ENCODE measurements at places on chromosomes 16 and 17. TPM values are rescaled to one million over a fixed set of nuclear protein-coding genes. Genes with fewer than 3 reads are reported as not detected.

ZNF174 gene
- 6.2 TPM for total RNA-seq

MLLT6 gene
- 120 TPM for total RNA-seq

KRT20 gene
- 0.21 TPM for total RNA-seq

C16orf89 gene
- 1.3 TPM for total RNA-seq

CDH13 gene
- 22.8 TPM for total RNA-seq

SDF2 gene
- 27.0 TPM for total RNA-seq

PERCC1 gene
- not detected for total RNA-seq

KRT39 gene
- not detected for total RNA-seq

DNA sequence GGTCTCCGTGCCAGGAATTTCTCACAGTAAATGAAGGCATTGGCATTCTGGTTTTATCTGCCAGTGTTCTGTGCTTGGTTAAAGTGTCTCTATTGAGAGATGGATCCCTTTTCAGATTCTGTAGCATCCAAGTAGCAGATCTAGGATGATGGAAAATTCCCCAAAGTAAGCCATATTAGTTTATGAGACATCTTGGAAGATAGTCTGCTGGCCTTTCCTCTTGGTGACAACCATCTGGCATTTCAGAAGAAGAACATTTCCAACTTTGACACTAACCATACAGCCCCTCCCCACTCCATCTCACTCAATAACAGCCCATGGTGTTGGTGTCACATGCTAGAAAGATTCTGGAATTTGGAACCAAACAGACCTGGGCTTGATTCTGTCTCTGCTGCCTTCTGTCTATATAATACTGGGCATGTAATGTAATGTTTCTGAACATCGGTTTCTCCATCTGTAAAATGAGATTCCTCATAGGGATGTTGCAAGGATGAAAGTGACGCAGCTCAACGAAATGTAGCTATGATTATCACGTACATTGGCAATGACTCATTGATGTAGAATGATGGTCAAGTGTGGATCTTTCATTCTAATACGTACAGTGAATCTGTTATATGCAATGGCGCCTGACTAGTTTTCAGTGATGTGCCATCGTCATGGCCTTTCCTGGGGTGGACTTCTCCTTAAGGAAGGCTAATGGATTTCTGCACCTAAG lies 32.6 kb upstream of the PIRT start:
- H3K36me3 ChIP-seq, result no peaks in the 10 kb centered on the region
- no peaks in the 10 kb centered on the region for H3K27me3 ChIP-seq
- no peak overlapping the region for H3K27ac ChIP-seq
- H3K4me1 ChIP-seq, result no peaks in the 10 kb centered on the region

GRCh38 chr17:48746916-48747444 lies 18.4 kb upstream of the HOXB13 start:
- peaks cover 30% of the 10 kb centered on the region for H3K27me3 ChIP-seq
- no peak overlapping the region for H3K27ac ChIP-seq
- H3K4me3 ChIP-seq, result no peak overlapping the region
- no peaks in the 10 kb centered on the region for H3K36me3 ChIP-seq
- no peaks in the 10 kb centered on the region for H3K4me1 ChIP-seq

- no peaks in the 10 kb centered on the region for H3K27me3 ChIP-seq
- no peak for DNase-seq
- no peak overlapping the region for H3K27ac ChIP-seq
- H3K36me3 ChIP-seq, result no peaks in the 10 kb centered on the region
- no peaks in the 10 kb centered on the region for H3K4me1 ChIP-seq
Observed at GRCh38 chr17:4440021-4440420, 6.3 kb downstream of the SPNS3 start.

DNA sequence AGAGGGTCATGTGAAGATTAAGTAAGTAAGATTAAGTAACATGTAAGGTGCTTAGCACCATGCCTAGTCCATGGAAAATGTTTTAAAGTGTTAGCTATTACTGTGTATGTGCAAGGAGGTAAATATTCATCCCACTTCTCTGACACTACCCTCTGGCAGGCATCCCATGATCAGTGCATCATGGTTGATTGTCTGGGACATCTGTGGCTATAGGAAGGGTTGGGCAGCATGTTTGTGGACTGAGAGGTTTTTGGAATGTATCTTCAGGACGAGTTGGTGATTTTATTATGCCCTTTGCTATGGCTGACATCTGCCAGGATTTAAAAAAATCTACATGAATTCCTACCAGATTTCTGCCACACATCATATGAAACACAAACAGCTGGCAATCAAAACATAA lies 6.5 kb upstream of the TAOK1 start:
- peaks cover 6% of the 10 kb centered on the region for H3K4me1 ChIP-seq
- no peak for DNase-seq
- no peaks in the 10 kb centered on the region for H3K27me3 ChIP-seq

GRCh38 chr17:77887464-77888241 lies 70.8 kb upstream of the TNRC6C start:
- peak overlapping the region; percentile 69 for H3K4me3 ChIP-seq
- DNase-seq, result peak; percentile 93
- H3K27ac ChIP-seq, result peak overlapping the region; percentile 43
- no peaks in the 10 kb centered on the region for H3K36me3 ChIP-seq

DNA sequence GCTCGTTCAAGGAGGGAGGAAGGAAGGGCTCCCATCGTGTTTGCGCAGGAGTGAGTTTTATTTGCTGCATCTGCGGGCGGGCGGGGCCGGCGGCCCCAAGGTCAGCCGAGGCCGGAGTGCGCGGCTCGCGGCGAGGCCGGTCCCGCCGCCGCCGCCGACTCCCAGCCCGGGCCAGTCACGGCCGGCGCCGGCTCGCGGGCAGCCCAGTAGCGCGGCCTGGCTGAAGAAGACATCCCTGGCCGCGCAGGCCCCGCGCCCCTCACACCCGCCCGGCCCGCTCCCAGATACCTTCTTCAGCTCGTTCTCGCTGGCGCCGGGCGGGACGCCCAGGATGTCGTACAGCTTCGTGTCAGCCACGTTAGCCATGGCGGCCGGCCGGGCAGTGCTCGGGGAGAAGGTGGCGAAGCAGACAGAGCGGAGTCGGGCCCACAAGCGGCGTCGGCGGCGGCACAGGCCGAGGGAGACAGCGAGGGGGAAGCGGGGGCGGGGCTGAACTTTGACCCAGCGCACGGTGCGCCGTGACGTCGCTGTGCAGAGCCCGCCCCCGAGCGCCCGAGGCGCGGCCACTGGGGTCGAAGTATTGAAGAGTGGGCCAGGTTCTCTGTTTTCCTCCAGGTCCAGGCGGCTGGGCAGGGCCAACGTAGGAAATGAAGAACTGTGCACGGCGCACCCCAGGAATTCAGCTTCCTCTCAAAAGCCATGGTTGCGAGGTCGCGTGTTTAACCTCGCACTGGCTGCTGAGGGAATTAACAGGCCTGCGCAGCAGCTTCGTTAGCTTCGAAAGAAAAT lies at the start of gene DNAJA2:
TSS of gene DNAJA2 (minus strand) at position 468 of the 789 bp plus-strand sequence. CDS start at position 366, 102 bp downstream.
- peak within 1 kb of the TSS; percentile 98 for H3K27ac ChIP-seq
- peak within 1 kb of the TSS; percentile 82 for H3K4me3 ChIP-seq
- H3K27me3 ChIP-seq, result no peaks in the 10 kb centered on the region
- H3K36me3 ChIP-seq, result peaks cover 3% of the 10 kb centered on the region

DNA sequence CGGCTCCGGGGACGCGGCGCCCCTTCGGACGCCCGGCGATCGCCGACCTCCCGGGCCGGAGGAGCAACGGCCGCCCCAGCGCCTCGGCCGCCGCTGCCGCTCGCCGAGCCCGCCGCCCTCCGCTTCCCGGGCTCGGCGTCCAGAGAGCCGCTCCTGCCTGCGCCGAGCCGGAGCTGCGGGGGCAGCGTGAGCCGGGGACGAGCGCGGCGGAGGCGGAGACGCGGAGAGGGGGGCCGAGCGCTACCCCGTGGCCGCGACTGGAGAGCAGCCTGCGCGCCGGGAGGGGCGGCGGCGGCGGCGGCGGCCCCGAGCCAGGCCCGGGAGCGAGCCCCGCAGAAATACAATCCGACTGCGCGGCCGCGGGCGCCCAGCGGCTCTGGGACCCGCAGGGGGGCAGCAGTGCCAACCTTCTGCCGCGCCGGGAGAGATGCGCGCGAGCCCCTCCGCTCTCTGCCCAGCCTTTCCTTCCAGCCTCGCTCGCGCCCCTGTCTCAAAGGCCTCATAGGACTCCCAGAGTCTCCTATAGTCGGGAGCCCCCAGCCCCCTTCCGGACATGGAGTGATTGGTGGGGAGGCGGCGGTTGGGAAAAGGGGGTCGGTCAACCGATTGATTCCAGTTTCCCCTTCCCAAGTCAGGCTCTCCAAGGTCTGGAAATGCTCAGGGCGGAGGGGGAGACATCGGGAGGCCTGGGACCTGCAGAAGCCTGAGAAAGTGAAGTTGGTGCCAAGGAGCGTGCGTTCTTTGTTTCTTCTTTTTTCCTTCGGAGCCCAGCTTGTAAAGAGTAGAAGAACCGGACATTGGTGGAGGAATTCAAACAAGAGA lies 1.0 kb upstream of the SDK2 start:
- H3K36me3 ChIP-seq, result no peaks in the 10 kb centered on the region
- peaks cover 4% of the 10 kb centered on the region for H3K27me3 ChIP-seq
- no peaks in the 10 kb centered on the region for H3K4me1 ChIP-seq
- peak overlapping the region; percentile 64 for H3K4me3 ChIP-seq
- H3K27ac ChIP-seq, result no peak overlapping the region

DNA sequence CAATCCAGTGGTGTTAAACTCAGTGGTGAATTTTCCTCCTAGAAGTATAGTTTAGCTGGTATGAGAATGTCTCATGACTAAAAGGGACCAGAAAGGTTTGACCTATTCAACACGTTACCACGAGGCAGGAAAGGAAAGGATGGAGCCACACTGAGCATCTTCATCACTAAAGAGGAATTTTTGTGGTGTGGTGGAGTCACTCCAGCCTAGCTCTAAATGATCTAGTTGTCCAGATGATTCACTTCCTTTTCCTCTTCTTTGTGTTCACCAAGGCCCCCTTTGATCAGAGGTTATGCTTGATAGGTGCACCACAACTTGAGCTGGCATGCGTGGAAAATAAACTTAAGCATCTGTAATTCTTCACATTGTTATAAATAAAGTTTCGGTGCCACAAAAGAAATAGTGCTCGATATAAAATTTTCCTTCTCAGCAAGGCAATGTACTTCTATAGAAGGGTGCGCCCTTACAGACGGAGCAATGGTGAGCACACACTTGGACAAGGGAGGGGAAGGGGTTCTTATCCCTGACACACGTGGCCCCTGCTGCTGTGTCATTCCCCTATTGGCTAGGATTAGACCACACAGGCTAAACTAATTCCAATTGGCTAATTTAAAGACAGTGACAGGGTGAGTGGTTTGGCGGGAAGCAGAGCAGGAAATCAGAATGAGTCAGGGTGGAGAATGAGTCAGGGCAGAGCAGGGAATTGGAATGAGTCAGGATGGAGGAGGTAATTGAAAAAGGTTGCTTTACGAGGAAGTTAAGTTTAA lies 254.6 kb downstream of the HS3ST3A1 start:
- H3K4me1 ChIP-seq, result no peaks in the 10 kb centered on the region
- DNase-seq, result no peak

GRCh38 chr16:12753203-12754023 lies 50.3 kb downstream of the CPPED1 start:
- H3K36me3 ChIP-seq, result no peaks in the 10 kb centered on the region
- no peaks in the 10 kb centered on the region for H3K4me1 ChIP-seq
- DNase-seq, result no peak
- no peak overlapping the region for H3K27ac ChIP-seq
- no peak overlapping the region for H3K4me3 ChIP-seq

DNA sequence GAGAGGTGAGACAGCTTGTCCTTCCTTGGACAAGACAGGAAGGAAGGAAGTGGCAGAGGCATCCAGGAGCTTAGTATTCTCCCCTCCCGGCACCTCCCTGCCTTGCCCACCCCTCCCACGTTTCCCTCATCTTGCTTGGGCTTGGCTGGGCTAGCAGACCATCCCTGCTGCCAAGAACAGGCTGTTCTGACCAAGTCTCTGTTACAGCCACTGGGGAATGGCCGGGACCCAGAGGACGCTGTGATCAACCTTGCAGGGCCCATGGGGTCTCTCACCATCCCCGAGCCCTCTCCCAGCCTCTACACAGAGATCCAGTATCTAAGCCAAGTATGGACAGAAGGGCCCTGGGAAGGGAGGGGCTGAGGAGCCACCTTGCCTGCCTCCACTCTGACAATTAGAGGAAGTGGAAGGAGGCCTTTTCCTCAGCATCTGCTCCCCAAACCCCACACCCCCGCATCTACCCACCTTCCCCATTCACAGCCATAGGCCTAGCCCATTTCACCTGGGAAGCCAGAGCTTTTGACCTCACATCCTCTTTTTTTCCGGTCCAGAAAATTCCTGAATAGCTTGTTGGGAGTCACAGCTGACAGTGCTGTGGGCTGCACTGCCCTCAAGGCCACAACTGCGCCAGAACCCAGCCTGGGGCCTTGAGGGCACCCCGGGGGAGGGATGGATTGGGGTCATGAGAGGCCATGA lies 14.1 kb downstream of the CD300LG start:
- no peak overlapping the region for H3K4me3 ChIP-seq
- H3K36me3 ChIP-seq, result no peaks in the 10 kb centered on the region
- H3K4me1 ChIP-seq, result peaks cover 9% of the 10 kb centered on the region
- H3K27ac ChIP-seq, result peak overlapping the region; percentile 53
- DNase-seq, result no peak
- H3K27me3 ChIP-seq, result no peaks in the 10 kb centered on the region

GRCh38 chr16:3444032-3444388 lies 530 bp downstream of the NAA60 start:
- H3K4me3 ChIP-seq, result peak overlapping the region; percentile 73
- no peaks in the 10 kb centered on the region for H3K27me3 ChIP-seq
- H3K27ac ChIP-seq, result peak overlapping the region; percentile 74
- peaks cover 7% of the 10 kb centered on the region for H3K4me1 ChIP-seq
- no peaks in the 10 kb centered on the region for H3K36me3 ChIP-seq
- DNase-seq, result no peak

- no peaks in the 10 kb centered on the region for H3K27me3 ChIP-seq
- H3K27ac ChIP-seq, result no peak overlapping the region
- DNase-seq, result no peak
Observed at GRCh38 chr16:68707340-68708152, 29.5 kb upstream of the CDH1 start.

GRCh38 chr17:491086-492021 lies 138.7 kb upstream of the RPH3AL start:
- no peaks in the 10 kb centered on the region for H3K27me3 ChIP-seq
- DNase-seq, result peak; percentile 73
- peak overlapping the region; percentile 19 for H3K27ac ChIP-seq
- no peaks in the 10 kb centered on the region for H3K36me3 ChIP-seq
- peaks cover 8% of the 10 kb centered on the region for H3K4me1 ChIP-seq

GRCh38 chr16:79726902-79727301 lies 126.4 kb upstream of the MAF start:
- no peaks in the 10 kb centered on the region for H3K4me1 ChIP-seq
- no peak overlapping the region for H3K27ac ChIP-seq
- H3K36me3 ChIP-seq, result no peaks in the 10 kb centered on the region
- no peak overlapping the region for H3K4me3 ChIP-seq
- no peak for DNase-seq

GRCh38 chr17:76419576-76420260 lies 33.2 kb downstream of the UBE2O start:
- no peak overlapping the region for H3K4me3 ChIP-seq
- peak overlapping the region; percentile 36 for H3K27ac ChIP-seq

DNA sequence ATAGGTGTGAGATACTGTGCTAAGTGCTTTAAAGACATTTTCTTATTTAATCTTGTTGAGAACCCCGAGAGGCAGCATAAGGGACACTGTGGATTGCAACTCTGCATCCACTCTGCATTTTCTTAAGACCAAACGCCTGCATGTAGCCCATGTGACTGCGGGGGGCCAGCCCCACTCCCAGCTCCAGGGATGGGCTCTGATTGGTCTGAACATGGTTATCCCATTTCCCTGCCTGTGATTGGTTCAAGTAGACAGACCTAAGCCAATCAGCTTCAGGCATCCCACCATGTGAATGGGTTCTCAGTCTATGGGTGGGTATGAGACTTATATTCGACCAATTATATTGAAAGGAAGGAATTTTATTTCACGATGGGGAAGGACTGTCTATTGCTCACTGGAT lies 33.2 kb upstream of the USP7 start:
- no peaks in the 10 kb centered on the region for H3K36me3 ChIP-seq
- DNase-seq, result no peak
- H3K27ac ChIP-seq, result no peak overlapping the region
- no peaks in the 10 kb centered on the region for H3K27me3 ChIP-seq
- H3K4me1 ChIP-seq, result no peaks in the 10 kb centered on the region
- no peak overlapping the region for H3K4me3 ChIP-seq

Data from psoas muscle (tissue), 8 donors.